ENCODE measurements at places on chromosomes 4 and X.

GRCh38 chr4:141642063-141642462 is 5.7 kb downstream of the IL15 start:
- DNase-seq, result no peak

GRCh38 chr4:139761461-139761860 is 95.8 kb downstream of the MGST2 start:
- DNase-seq, result no peak

DNA sequence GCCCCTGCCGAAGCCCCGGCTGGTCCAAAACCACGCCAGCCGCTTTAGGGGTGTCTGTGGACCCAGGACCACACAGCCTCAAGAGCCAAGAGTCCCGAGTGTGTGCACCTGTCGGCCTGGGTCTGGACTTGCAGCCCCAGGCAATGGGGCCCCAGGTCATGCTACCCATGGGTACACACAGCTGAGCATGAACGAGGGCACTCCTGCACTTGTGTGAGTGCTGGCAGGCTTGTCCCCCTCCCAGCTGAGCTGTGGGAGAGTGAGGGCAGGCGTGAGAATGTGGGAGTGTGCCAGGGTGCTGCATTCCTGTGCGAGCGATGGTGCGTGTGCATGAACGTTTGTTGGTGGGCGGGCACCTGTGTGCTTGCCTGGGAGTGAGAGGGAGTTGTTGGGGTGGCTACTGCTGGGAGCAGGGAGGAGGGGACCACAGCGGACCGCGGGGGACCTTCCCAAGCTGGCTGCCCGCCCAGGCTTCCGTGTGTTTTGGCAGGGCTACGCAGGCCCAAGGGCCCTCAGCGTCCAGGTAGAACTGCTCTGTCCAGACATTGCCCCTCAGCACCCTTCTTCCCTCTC is 30.8 kb downstream of the BLOC1S4 start:
- no peak for DNase-seq

- DNase-seq, result no peak
Observed at GRCh38 chr4:82905205-82905604, 4.7 kb downstream of the THAP9 start.

DNA sequence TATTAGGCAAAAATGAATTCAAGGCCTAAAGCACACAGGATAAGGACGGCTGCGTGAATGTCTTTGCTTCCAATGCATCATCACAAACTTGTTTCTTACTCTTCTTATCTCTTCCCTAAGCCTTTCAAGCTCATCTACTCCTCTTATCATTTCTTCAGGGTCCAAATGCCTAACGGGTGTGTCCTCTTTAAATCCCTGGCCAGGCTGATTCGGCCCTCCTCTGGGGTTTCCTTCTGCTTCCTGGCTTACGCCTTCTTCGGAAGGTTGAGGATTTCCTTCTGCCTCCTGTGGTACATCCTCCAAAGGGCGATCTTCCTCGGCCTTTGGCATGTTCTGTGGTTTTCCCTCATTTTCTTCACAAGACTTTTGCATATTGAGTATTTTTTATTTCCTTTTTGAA is 1.3 kb downstream of the TCEAL8 start:
- DNase-seq, result no peak

GRCh38 chr4:82861529-82861928 is 29.4 kb downstream of the SEC31A start:
- no peak for DNase-seq

DNA sequence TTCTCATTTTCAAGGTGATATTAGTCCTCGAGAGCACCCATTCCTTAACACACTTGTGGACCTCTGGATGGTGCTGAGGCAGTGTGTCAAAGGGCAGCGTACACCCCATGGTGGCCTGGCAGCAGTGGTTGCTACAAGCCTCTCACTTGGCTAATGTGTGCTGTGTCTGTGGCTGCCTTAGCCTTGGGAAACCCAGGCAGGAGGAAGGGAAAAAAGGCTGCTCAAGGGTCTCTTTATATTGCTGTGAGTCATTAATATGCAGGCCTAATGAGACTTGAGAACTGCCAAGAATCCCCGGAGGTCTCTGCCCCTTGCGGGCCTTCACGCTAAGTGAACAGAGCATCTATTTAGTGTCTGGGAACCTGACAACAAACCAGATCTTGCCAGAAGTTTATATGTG is 7.0 kb downstream of the PCDH10 start:
- no peak for DNase-seq

- no peak for DNase-seq
Observed at GRCh38 chr4:182325397-182325796, 82.2 kb downstream of the TENM3 start.

- peak; percentile 71 for DNase-seq
Observed at GRCh38 chr4:16140879-16141249, 57.0 kb upstream of the PROM1 start.

DNA sequence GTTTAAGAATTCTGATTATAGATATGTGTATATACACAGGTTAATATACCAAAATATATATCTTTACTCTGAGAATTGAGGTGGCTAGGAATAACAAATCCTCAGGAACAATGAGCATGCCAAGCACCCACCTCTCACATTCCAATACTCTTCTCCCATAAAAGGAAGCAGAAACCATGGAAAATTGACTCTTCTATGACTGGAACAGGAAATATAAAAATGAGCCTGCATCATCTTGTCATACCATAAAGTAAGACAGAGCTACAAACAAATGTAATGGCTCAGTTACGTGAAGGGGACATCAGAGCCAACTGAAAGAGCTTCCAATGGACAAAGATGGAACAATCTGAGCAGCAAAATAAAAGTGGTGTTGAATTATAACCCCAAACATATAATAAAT is 3.8 kb upstream of the MAGEA8 start:
- no peak for DNase-seq

DNA sequence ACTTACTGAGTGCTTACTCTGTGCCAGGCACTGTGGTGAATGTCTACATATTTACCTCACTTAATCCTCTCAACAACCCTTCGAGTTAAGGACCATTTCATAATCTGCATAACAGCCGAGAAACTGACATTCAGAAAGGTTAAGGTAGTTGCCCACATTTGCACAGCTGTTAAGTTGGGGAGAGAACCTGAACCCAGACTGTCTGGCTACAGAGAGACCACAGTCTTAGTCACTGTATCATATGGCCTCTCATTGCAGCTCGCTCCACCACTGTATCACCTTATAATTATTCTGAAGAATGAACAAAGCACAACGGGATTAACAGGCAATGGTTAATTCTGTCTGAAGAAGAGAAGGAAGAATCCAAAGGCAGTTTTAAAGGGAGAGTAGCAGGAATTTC is 98.5 kb downstream of the ADGRA3 start:
- no peak for DNase-seq
